ENCODE measurements at places on chromosomes 2 and 18. TPM values are rescaled to one million over a fixed set of nuclear protein-coding genes. Genes with fewer than 3 reads are reported as not detected.

GRCh38 chr2:57180042-57180567 lies 866.5 kb upstream of the VRK2 start:
- no peaks in the 10 kb centered on the region for H3K4me1 ChIP-seq
- no peak for DNase-seq
- H3K27ac ChIP-seq = no peak overlapping the region
- no peaks in the 10 kb centered on the region for H3K36me3 ChIP-seq
- no peak overlapping the region for H3K4me3 ChIP-seq
- H3K27me3 ChIP-seq = no peaks in the 10 kb centered on the region

DNA sequence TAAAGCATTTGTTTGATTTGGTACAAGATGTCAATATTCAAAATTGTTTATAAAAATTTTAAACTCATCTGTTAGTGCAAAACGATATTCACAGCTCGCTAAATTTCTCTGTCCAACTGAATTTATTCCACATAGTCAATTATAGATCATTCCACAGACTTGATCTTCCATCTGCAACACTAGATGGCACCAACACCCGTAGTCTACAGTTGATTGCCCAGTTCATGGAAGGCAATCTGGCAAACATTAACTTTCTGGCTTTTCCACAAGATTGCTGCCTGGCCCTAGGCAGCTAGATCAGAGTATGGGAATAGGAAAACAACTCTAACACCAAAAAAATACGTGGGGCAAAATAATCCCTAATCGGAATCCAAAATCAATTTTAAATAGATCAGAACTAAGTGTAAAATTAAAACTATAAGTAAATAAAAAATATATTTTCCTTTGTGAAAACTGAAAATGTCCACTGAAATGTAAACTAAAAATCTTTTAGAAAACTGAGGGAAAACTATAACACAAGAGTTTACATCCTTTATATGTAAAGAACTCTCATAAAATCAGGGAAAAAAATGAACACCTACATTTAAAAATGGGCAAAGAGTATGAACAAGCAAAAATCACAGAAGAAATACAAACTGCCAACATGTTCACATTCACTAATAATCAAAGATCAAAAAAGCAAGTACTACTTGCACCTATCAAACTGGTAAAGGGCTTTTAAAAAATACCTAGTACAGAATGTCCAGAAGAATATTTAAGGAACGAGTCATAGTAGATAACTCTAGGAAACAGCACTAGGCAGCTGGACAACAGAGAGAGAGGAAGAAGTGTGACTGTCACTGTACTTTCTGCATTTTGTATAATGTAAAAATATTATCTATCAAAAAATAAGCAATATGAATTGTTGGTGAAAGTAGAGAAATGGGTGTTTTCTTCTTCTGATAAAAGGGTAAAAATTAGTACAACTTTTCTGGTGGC lies 35.0 kb downstream of the RTN4 start:
- H3K27me3 ChIP-seq = no peaks in the 10 kb centered on the region
- no peak for DNase-seq
- H3K36me3 ChIP-seq = no peaks in the 10 kb centered on the region
- no peak overlapping the region for H3K4me3 ChIP-seq

DNA sequence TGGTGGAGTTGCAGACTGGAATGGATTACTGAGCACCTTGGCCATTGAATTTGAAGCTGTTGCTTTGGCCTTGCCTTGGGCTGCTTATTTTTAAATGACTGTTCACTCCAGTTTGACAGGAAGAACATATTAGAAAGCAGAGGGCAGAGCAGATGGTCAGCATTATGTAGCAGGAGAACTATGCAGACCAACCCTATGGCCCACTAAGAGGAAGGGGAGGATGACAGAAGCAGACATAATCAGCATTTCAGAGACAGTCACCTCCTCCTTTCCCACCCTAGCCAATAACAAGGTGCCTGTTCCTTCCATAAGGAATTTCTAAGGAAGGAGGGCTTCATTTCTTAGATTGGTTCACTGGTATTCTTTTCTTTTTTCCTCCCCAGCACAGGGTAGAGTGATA lies 2.4 kb downstream of the CHRNA1 start:
- peak overlapping the region; percentile 87 for H3K27ac ChIP-seq
- no peaks in the 10 kb centered on the region for H3K27me3 ChIP-seq
- peaks cover 34% of the 10 kb centered on the region for H3K4me1 ChIP-seq
- DNase-seq = no peak
- H3K36me3 ChIP-seq = peaks cover 37% of the 10 kb centered on the region

- no peaks in the 10 kb centered on the region for H3K36me3 ChIP-seq
- H3K4me3 ChIP-seq = no peak overlapping the region
- H3K27me3 ChIP-seq = no peaks in the 10 kb centered on the region
- no peak for DNase-seq
- H3K27ac ChIP-seq = no peak overlapping the region
Observed at GRCh38 chr2:145157036-145157675, 637.2 kb upstream of the ZEB2 start.

Gene PAX8
- total RNA-seq = 0.36 TPM

Gene FAM161A
- total RNA-seq = 2.5 TPM

- no peaks in the 10 kb centered on the region for H3K4me1 ChIP-seq
- no peaks in the 10 kb centered on the region for H3K36me3 ChIP-seq
- H3K27me3 ChIP-seq = no peaks in the 10 kb centered on the region
- no peak overlapping the region for H3K4me3 ChIP-seq
Observed at GRCh38 chr2:176398243-176399073, 129.2 kb downstream of the MTX2 start.

Gene RFTN2
- total RNA-seq = 1.9 TPM

DNA sequence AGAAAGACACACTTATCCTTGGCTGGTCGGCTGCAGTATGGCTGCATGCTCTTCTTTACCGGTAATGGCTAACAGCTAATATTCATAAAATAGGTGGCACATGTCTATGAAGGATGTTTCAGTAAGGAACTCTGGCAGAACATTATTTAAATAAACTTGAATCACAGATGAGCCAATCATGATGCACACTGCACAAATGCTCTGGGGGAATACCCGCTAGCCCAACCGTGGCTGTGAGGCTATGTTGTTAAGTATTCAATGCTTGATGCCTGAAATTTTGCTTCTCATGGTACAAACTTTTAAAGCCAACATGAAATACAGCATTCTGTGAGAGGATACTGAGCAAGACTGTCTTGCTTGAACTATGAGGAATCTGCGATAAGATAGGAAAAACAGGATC lies 505.8 kb downstream of the ZEB2 start:
- H3K4me1 ChIP-seq = no peaks in the 10 kb centered on the region
- H3K27ac ChIP-seq = no peak overlapping the region
- H3K27me3 ChIP-seq = no peaks in the 10 kb centered on the region
- DNase-seq = no peak
- no peak overlapping the region for H3K4me3 ChIP-seq

DNA sequence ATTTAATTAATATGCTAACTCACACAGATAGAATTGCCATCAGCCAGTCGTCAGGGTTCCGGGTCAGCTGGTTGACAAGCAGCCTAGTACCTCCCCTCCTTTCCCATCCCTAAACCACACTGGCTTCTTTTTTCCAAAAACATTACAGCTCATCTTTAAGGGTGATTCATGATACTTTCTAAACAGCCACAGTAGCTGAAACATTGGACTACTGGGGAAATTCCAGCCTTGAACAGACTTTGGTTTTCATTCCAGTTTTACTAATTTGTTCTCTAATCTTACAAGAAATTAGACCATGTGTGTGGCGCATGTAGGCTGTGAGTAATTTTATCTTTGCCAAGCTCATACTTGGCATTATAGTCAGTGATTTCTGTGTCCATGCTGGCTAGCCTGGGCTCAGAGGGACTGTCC lies 110.8 kb downstream of the FMNL2 start:
- no peak overlapping the region for H3K4me3 ChIP-seq
- H3K27ac ChIP-seq = peak overlapping the region; percentile 46
- no peaks in the 10 kb centered on the region for H3K36me3 ChIP-seq
- no peak for DNase-seq
- H3K27me3 ChIP-seq = no peaks in the 10 kb centered on the region

DNA sequence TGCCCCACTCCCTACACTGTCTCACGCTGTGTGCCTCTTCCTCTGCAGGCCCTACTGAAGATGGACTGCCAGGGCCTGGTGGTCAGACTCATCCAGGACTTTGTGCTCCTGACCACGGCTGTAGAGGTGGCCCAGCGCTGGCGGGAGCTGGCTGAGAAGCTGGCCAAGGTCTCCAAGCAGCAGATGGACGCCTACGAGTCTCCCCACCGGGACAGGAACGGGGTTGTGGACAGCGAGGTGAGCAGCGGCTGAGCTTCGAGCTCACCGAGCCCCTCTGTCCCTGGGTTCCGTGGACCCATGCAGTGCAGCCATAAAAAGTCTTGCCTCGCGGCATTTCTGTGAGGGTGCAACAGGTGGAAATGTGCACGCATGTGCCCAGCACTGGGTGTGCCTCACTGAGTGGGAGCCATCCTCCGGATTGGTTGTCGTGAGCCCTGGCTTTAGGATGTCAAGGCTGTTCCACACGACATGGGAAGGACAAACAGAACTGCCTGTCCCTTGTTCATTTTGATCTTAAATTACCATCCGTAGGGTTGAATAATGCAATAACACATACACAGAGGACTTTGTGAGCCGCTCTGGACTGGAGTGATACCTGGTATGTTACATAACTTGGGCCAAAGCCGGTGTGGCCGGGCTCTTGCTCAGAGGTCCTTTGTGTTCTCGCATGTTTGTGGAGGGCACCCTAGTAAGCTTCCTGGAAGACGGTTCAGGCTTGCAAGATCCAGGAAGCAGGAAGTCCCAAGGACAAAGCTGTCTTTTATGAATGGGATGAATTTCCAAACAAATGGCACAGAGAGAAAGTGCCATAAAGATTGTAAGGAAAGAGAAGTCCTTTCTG lies 100.9 kb downstream of the SH3BP4 start:
- H3K27ac ChIP-seq = no peak overlapping the region
- DNase-seq = peak; percentile 44
- H3K4me3 ChIP-seq = no peak overlapping the region
- H3K4me1 ChIP-seq = peaks cover 10% of the 10 kb centered on the region

Gene CDH19
- 0.25 TPM for total RNA-seq

- no peak for DNase-seq
- no peak overlapping the region for H3K27ac ChIP-seq
- H3K4me3 ChIP-seq = no peak overlapping the region
- no peaks in the 10 kb centered on the region for H3K36me3 ChIP-seq
- H3K4me1 ChIP-seq = peaks cover 11% of the 10 kb centered on the region
Observed at GRCh38 chr2:106185475-106186184, 8.5 kb downstream of the UXS1 start.

GRCh38 chr18:47512726-47513435 lies 261.4 kb upstream of the SKOR2 start:
- H3K4me3 ChIP-seq = no peak overlapping the region
- no peaks in the 10 kb centered on the region for H3K36me3 ChIP-seq
- no peaks in the 10 kb centered on the region for H3K4me1 ChIP-seq
- no peak overlapping the region for H3K27ac ChIP-seq

- H3K27me3 ChIP-seq = no peaks in the 10 kb centered on the region
- H3K4me1 ChIP-seq = no peaks in the 10 kb centered on the region
- H3K36me3 ChIP-seq = no peaks in the 10 kb centered on the region
- H3K4me3 ChIP-seq = no peak overlapping the region
- no peak for DNase-seq
Observed at GRCh38 chr18:3914833-3915610, 465.1 kb downstream of the TGIF1 start.

Gene UCN
- total RNA-seq = not detected

DNA sequence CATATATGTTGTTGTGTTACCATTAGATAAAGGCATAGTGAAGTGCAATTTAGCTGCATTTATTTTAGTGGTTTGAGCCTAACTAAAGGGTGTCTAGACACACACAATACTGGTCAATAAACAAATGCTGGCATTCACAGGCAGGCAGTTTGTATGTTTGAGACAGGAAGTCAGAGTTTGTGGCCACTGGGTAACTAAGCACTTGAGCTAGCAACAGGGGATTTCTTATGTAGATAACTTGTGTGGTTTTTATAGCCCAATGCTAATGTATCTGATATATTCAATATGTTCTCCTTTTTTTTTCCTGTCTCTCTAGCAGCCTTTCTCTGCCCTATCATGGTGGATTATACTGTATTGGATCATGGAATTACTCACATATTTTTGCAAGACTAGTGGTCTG lies 38.1 kb downstream of the LRRTM4 start:
- no peak overlapping the region for H3K4me3 ChIP-seq
- no peaks in the 10 kb centered on the region for H3K36me3 ChIP-seq
- no peaks in the 10 kb centered on the region for H3K27me3 ChIP-seq

DNA sequence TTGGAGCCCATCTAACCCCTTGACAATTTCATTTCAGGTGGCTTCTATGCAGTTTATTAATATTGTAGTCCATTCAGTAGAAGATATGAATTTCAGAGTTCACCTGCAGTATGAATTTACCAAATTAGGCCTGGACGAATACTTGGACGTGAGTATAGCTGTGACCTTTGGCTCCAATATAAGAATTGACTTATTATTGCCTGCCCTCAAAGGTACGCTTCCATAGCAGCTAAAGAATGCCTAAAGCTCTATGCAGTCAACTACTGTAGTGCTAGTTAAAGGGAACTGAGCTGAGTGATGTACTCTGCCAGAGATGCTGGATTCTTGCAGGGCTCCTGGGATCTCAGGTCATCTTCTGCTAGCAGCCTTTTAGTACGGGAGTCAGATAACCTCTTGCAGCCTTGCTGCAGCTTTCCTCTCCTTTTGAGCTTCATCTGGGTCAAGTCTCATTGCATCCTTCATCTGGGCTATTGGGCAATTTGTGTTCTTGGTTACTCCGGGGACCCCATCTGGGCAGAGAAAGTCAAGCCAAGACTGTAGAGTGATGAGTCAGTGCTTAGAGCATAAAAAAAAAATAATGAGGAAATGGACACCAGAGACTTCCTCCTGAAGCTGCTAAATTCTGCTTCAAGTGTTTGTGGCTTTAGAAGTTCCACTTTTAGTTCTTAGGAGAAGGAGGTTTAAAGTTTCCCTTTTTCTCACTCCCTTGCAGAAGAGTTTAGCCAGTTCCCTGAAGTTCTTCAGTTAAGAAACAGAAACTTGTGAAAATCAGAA lies 105.6 kb downstream of the PRPF40A start:
- peak overlapping the region; percentile 76 for H3K27ac ChIP-seq
- H3K36me3 ChIP-seq = peaks cover 5% of the 10 kb centered on the region
- peak overlapping the region; percentile 35 for H3K4me3 ChIP-seq
- H3K4me1 ChIP-seq = peaks cover 55% of the 10 kb centered on the region

Gene RNF103
- 34.8 TPM for total RNA-seq

GRCh38 chr18:48992133-48992532 lies 41.4 kb upstream of the SMAD7 start:
- H3K27me3 ChIP-seq = no peaks in the 10 kb centered on the region
- no peak overlapping the region for H3K4me3 ChIP-seq
- peaks cover 7% of the 10 kb centered on the region for H3K4me1 ChIP-seq
- H3K27ac ChIP-seq = no peak overlapping the region

DNA sequence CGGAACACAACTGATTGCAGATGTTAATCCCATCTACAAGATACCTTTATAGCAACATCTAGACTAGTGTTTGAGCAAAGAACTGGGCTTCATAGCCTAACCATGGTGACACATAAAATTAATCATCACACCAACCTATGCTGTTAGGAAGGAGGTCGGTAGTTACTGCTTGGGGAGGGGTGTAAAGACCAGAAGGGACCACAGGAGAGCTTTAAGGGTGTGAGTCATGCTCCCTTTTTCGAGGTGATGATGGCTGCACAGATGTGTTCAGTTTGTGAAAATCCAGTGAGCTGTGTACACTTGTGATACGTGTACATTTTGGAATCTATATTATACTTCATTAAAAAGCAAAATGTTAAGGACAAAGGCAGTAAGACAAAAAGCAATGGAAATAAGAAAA lies 4.6 kb upstream of the SEH1L start:
- H3K27me3 ChIP-seq = no peaks in the 10 kb centered on the region
- no peak overlapping the region for H3K4me3 ChIP-seq
- peaks cover 13% of the 10 kb centered on the region for H3K4me1 ChIP-seq
- H3K36me3 ChIP-seq = no peaks in the 10 kb centered on the region
- DNase-seq = no peak
- H3K27ac ChIP-seq = no peak overlapping the region

- H3K36me3 ChIP-seq = no peaks in the 10 kb centered on the region
- no peak overlapping the region for H3K4me3 ChIP-seq
- DNase-seq = no peak
- H3K4me1 ChIP-seq = no peaks in the 10 kb centered on the region
Observed at GRCh38 chr2:218854860-218855259, 4.7 kb upstream of the WNT6 start.
